Central memory CD8-positive, alpha-beta T cell (primary cell): ENCODE measurements at places on chromosomes 5 and 9.

GRCh38 chr5:68332556-68332955 lies 117.0 kb downstream of the PIK3R1 start:
- DNase-seq, result no peak

DNA sequence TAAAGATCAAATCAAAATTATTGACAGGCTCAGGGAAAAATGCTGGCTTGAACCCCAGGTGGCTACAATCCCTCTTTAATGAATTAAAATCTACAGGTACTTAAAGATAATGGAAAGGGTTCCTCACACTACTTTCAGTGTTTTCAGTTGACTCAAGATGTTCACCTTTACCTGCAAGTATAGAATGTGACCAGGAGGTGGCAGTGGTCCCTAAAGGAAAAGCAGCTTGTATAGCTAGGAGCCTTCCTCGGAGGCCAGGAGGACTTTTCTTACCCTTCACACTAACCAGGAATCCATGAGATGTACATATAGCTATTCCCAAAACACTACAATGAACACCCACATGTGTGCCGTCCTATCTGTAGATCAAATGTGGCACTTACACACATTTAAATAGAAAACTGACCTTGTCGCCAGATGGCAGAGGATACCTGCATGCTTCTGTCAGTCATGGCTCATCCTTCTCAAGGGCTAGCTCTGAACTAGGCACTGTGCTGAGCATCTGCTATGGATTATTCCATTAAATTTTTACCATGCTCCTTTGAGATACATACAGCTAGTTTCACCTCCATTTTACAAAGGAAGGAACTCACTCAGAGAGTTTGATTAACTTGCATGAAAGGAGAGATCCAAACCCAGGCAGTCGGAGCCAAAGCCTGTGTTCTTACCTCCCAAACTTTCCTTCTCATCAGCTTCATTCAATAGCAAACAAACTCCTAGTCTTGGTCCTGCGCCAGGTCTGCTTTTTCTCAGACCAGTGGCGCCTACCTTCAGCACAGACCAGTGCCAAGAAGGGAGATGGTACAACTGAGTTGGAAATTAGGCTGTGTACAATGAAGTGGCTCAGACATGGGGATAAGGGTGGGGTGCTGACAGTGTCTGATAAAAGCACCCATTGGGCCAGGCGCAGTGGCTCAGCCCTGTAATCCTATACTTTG lies 24.5 kb downstream of the C9orf152 start:
- no peak for DNase-seq

DNA sequence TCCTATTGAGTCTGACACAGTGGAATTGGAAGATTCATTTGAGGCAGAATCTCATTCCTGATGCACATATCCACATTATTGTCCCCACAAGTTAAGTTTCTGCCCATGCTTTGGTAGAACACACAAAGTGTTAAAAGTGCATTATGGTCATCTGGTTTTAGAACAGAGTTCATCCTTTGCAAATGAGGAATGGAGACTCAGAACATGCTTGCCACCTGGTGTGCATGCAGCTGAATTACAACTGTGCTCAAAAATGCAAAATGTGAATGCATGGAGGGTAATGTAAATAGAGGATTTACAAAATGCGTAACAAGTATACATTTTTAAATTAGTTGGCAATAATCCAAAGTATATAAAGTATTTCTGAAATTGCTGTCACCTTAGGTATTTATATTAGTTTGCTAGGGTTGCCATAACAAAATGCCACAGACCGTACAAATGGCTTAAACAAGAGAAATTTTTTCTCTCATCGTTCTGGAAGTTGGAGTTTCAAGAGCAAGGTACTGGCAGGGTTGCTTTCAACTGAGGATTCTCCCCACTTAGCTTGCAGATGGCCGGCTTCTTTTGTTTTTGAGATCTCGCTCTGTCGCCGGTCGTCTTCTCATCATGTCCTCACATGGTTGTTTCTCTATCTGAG lies 671.1 kb downstream of the TAF11L14 start:
- DNase-seq, result no peak

GRCh38 chr9:121368745-121369144 lies 1.3 kb downstream of the STOM start:
- DNase-seq, result no peak

GRCh38 chr9:26296910-26297572 lies 595.6 kb downstream of the CAAP1 start:
- DNase-seq, result no peak

DNA sequence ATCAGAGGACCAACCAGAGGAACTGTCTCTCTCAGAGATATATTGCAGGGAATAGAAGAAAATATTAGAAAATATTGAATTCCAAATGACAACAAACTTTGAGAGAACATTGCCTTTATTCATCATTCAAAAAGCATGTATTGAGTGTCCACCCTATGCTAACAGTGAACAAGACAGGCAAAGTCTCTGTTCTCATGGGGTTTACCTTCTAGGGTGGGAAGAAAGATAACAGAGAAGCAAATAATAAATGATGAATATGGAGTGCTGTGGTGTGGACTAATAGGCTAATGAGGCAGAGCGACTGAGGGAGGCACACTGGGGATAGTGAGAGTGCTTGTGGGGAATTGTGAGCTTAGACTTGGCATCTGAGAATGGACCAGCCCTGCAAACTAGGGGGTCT lies 43.4 kb upstream of the SHB start:
- DNase-seq, result no peak

DNA sequence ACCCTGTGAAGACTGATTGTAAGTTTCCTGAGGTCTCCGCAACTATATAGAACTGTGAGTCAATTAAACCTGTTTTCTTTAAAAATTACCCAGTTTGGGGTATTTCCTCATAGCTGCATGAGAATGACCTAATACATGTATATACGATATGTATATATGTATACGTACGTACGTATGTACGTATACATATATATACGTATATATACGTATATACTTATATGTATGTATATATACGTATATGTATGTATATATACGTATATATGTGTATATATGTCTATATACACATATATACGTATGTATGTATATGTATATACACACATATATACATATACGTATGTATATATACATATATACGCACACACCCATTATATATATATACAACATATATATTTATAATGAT lies 1153.0 kb upstream of the CDH18 start:
- DNase-seq, result no peak

DNA sequence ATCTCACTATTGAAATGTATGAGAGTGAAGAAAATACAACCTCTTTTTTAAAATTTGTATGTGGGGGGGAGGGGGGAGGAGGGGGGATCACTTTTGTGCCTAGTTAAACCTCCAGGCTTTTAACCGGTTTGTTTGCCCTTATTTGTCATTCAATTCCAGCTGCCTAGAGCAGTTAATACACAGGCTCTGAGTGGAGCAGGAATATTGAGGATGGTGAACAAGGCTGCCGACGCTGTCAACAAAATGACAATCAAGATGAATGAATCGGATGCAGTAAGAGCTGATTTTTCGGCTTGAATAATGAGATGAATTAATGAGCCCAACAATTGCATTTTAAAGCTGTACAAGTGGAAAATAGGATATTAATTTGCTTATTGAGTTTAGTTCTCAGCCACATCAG lies 28.7 kb upstream of the SNX24 start:
- no peak for DNase-seq

DNA sequence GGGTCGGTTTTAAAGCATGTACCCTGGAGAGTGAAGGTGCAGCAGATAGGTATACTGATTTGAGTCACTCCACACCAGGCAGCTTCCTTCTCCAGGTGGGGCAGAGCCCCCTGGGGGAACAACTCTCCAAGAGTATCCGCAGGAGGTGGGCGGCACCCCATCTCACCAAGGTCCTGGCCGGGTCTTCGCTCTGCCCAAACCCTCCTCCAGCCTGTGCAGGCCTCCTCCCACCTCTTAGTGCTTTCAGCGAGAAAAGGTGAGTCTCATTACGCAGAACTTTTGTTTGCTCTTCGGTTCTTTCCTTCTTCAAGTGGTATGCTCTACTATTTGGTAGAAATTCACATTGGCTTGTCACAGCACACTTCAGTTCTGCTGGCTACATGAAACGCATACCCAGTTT lies 13.7 kb downstream of the SPACA9 start:
- no peak for DNase-seq

GRCh38 chr5:132427281-132428146 lies 58.0 kb downstream of the SLC22A5 start:
- peak; percentile 55 for DNase-seq

- DNase-seq, result no peak
These were observed 4.7 kb downstream of the GADD45G start for GRCh38 chr9:89609426-89610006.
